Anterior cingulate cortex (tissue), 58 donors: ENCODE measurements at places on chromosomes 7 and 10.

DNA sequence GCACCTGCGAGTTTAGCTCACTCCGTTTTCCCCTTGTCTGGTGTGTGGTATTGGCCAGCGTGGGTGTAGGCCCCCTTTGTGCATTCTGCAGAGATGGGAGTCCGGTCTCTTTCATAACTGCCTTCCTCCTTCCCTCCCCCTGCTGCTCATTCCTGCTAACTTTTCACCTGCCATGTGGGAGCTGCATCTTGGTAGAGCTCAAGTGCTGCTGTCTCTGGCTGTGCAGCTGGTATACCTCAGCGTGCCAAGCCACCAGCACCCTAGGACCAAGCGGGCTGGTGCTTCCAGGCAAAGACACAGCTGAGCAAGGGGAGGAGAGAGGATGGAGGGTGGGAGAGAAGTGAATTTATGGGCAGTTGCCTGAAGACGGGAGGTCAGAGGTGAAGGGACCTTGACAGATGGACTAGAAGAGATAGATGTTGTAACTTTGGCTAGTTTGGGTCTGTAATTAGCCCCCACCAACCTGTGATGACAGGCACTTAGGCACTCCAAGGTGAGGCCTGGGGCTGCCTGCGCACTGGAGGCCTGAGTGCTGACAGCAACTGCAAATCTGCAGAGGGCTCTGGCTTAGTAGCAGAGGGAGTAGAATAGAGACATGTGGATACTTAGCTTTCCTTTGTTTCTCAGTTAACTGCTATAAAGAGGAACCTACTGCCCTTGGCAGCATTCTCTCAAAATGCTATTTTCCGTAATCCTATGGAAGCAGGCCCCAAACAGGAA lies 148.8 kb upstream of the AGK start:
- no peak for DNase-seq

- DNase-seq, result no peak
Measured at GRCh38 chr7:41375582-41375981, 327.3 kb downstream of the INHBA start.

- no peak for DNase-seq
Measured at GRCh38 chr7:81187753-81188152, 268.9 kb upstream of the SEMA3C start.

- no peak for DNase-seq
Measured at GRCh38 chr10:118701529-118702323, 53.0 kb downstream of the CACUL1 start.

DNA sequence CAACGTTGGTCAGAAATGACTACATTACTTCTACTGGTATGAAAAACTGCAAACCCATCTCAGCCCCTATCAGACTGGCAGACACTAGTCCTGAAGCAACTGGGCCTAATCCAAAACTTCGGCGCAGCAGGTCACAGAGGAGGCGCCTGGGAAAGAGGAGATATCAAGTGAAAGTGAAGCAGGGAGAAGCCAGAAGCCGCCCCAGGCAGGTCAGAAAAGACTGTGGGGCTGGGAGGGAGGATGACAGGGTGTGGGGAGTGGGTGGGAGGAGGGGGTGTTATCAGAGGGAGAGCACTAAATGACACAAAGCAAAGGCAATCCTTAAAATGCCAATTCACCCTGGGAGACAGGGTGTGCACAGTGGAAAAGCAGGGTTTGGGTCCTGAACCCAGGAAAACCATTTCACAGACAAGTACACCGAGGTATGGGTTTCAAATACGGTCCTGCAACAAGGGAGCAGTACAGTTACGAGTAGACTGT lies 731 bp downstream of the CHCHD3 start:
- DNase-seq, result no peak

DNA sequence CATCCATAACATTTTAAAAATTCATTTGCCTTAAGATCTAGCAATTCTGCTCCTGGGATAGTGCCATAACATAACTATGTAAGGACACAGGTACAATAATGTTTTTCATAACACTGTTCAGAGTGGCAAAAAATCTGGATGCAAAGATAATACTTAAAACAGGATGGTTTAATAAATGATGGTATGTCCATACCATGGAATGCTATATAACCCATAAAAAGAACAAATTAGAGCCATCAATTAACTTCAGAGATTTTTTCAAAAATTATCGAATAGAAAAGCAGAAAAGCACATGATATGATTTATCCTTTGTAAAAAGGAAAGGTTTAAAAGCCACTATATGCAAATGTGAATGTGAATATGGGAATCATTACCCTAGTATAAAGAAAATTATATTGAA lies 193.4 kb upstream of the LRRN3 start:
- DNase-seq, result no peak

GRCh38 chr10:98377001-98377400 lies 38.0 kb downstream of the PYROXD2 start:
- DNase-seq, result no peak

DNA sequence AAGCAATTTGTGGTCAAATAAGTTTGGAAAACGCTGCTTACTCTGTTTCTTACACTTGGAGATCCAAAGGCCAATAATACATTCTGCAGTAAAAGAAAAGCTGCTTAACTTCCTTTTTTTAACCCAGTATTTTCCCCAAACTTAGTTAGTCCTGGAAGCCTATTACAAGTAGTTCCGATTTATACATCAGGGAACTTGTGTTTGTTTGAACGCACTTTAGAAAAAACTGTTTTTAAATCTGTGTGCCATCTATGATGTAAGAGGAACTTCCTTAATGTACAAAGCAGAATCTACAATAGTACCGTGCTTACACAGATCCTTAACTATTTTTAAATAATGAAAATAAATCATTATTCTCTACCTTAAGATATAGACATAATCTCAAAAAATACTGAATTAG lies 23.0 kb downstream of the SFR1 start:
- DNase-seq, result no peak

GRCh38 chr7:138417078-138417700 lies 42.9 kb upstream of the TRIM24 start:
- DNase-seq, result no peak

DNA sequence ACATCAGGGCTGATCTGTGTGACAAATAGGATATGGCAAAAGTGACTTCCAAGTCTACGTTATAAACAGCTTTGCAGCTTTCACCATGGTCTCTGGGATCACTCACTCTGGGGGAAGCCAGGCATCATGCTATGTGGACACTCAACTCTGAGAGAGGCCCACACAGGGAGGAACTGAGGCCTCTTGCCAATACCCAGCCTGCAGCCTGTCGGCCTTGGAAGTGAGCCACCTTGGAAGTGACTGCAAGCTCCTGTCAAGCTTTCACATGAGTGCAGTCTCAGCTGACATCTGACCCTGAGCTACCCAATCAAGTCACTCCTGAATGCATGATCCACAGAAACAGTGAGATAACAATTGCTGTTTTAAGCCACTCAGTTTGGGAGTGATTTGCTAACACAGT lies 56.5 kb downstream of the MMRN2 start:
- peak; percentile 11 for DNase-seq

- no peak for DNase-seq
Measured at GRCh38 chr7:27339478-27339877, 96.9 kb downstream of the EVX1 start.

- no peak for DNase-seq
Measured at GRCh38 chr10:113056030-113056429, 106.0 kb downstream of the TCF7L2 start.
